Skin of body (tissue), 3 donors: ENCODE measurements at places on chromosomes 1 and 21. TPM values are rescaled to one million over a fixed set of nuclear protein-coding genes. Genes with fewer than 3 reads are reported as not detected.

Gene NECTIN4
- total RNA-seq, result 49.6 TPM

Gene LCE2A
- 1.2 TPM for total RNA-seq

Gene PGBD5
- total RNA-seq, result 2.7 TPM

Gene NPR1
- 10.6 TPM for total RNA-seq

Gene SPRR2A
- 1.6 TPM for total RNA-seq

Gene INKA2
- 5.9 TPM for total RNA-seq
